Fibroblast of the conjunctiva (primary cell): ENCODE measurements at places on chromosomes 2 and 18.

DNA sequence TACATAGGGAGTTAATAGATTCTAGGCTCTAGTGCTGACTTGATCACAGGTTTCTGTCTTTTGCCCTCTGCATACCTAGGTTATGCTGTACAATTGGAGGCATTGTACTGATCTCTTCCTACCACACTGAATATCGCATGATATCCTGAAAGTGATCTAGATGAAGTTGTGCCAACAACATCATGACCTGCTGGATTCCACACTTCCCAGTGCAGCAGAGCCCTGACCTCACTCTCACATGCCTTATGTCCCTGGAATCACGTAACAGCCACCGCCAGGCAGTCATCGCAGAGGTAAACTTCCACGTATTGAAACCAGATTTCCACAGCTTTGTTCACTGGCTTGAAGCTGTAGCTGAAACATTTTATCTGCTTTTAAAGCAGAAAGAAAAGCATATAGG lies 214.0 kb downstream of the ANKRD30B start:
- DNase-seq: no peak

DNA sequence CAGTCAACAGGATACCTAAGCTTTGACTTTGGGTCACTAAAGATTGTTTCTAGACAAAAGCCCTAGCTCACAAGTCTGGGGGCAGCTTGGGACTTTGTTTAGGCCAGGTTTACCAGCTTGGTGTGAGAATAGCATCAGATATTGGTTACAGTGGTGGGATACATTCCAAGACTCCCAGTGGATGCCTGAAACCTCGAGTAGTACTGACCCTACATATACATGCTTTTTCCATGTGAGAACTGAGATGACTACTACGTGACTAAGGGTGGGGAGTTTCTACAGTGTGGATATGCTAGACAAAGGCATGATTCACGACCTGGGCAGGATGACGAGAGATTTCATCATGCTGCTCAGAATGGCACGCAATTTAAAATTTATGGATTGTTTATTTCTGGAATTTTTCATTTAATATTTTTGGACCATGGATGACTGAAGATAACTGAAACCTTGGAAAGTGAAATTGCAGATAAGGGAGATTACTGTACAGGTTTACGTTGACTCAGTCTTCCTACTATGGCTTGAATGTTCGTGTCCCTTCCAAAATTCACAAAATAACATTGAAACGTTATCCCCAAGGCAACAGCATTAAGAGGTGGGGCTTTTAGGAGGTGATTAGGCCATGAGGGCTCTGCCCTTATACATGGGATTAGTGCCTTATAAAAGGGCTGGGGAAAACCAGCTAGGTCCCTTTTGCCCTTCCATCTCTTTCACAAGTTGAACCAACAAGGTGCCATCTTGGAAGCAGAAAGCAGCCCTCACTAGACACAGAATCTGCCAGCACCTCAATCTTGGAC lies 50.2 kb upstream of the CTAGE1 start:
- peak; percentile 91 for DNase-seq

GRCh38 chr2:5385596-5385995 lies 306.6 kb upstream of the SOX11 start:
- no peak for DNase-seq

DNA sequence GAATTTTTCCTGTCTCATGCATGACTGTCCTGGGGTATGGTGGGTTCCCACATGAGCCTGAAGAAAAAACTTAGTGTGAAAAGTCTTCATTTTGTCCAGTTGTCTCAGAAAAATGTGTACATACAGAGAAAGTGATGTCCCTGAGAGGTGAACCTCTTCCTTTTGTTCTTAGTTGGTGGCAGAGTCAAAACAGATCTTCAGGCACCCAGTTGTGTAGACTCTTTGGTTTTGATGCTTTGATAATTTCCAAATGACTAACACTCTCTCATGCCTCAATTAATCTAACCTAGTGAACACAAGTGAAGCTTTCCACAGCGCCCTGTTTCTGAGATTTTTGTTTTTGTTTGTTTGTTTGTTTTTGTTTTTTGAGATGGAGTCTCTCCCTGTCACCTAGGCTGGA lies 273.5 kb downstream of the PIK3C3 start:
- DNase-seq: no peak

DNA sequence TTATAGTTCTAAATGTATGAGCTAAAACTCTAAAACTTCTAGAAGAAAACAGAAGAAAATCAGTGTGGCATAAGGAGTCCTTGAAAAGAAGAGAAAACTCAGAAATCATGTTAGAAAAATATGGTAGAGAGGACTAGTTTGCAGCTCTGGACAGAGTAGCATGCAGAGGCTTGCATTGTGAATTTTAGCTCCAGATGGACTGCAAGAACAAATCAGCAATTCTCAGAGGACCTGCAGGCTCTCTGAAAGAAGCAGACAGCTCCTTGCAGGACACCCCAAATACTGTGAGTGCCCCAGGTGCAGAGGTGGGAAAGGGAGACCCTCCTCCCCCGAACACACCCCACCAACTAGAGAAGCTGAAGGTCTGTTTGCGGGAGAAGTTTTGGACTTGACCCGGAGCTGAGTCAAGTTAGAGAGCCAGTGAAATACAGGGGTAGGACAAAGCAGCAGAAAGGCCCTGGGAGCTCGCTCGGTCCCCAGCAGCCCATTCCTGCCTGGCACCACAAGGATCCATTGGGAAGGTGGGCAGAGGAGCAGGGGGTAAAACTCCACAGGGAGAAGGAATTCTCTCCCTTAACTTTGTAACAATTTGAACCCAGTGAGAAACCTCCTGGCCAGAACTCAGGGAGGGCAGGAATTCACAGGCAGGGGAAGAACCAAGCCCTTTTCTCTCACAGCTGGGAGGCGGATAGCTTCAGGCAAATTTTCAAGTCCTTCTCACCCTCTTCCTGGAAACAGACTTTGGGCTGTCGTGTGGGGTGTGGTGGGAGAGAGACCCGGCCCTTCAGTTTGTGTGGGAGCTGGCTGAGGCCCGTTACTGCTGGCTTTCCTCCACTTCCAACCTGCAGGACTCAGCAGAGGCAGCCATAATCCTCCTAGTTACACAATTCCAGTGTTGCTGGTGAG lies 216.2 kb upstream of the SLC35G4 start:
- no peak for DNase-seq

GRCh38 chr18:79452190-79452990 lies 56.7 kb downstream of the NFATC1 start:
- DNase-seq: no peak

DNA sequence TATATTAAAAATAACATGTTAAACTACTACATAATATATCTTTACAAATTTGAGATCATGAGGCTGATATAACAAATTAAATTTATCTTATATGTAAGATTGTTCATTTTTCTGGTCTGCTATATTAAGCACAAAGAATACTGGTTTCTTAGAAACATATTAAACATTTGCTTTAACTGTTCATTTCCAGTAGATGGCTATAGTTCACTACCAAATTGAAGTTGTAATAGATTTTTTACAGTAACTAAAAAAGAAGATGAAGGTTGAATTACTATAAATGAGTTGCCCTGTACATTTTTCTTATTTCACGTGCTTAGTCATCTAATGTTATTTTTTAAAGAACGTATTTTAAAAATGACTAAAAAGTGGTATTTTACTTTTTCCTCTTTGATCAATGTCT lies 57.0 kb downstream of the ZNF407 start:
- peak; percentile 20 for DNase-seq

DNA sequence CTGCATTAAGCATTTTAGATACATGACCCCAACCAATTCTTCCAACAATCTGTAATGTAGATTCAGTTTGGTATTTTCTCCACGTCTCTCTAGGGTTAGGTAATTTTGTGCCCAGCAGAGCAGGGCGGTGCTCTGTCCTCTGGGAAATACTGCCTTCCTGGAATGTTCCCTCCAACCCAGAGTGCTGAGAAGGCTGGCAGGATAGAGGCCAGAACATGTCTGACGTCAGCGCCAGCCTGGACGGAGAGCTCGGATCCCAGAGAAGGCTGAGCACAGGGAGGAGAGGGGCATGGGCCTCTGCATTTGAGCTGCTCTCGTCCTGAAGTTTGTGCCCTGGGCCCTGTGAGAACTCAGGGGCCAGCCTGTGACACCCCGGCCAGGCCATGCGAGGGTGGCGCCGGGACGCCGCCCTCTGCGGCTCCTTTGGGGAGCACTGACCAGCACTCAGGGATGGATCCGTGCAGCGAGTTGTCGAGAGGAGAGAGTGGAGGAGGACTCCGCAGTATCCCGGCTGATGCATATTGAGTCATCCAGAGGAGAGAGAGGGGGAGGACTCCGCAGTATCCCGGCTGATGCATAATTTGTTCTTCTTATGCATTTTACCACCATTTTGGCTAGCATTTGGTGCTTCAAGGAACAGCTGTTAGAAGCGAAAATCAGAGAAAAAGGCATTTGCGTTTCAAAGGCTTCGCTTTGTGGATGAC lies 80.0 kb upstream of the PXDN start:
- DNase-seq: no peak

DNA sequence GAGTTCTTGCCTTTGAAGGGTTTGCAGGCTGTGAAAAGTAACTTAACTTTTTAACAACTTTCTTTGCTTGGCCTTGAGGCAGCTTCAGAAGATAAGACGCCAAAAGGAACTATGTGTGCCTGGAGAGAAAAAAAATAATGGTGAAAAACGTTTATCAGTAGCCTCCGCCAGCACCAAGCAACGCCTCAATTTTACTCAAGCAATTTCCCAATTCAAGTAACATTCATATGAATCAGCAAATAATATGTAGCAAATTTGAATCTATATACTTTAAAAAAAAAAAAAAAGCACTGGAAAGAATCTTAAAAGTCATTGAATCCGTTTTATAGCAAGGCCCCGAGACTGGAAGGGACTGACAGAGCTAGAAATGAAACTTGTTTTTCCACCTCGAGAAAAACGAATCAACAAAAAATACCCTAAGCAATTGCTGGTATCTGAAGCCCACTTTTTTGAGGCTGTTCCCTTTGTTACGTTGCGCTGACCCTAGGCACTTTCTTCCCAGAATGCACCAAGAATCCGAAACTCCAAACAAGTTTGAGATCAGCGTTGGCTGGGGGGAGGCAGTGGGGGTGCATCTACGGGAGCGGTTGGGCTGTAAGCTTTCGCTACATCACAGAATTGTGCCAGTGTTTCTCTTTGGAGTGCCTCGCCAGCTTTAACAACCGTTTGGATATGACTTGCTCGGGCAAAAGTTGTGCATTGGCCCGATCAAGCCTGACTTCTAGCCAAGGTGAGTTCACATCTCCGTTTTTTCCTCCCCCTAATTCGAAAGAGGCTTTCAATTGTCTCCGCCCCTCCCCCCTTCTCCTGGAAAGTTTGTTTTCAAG lies 2.7 kb upstream of the TGIF1 start:
- peak; percentile 63 for DNase-seq

DNA sequence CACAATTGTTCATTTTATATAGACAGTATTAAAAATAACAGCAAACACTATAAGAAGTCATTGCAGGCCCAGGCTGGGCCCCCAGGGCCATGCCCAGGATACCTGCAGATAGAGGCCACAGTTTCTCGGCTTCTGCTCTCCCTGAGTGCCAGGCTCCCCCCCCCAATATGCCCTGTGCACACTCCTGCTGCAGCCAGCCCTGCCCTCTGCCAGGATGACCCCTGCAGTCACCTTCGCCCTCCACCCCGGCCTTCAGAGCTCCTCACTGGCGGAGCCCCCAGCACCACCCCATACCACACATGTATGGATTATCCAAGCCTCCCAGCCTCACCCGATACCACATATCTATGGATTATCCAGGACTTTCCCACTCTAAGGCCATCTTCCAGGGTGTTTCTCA lies 104.5 kb downstream of the TPO start:
- no peak for DNase-seq

DNA sequence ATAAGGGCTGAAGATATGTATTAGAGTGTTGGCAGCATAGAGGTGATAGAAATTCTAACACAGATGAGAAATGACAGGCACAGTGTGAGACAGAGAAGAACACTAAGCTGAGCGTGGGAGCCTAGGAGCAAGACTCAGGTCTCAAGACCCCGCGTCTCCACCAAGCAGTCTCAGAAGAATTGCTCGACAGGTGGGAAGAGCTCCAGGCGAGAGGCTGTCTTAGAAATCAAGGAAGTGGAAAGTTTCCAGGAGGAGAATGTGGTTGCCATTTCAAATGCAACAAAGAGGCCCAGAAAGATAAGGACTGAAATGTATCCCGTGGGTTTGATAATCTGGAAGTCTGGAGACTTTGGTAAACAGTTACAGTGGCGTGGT lies 31.5 kb upstream of the CAB39 start:
- no peak for DNase-seq

DNA sequence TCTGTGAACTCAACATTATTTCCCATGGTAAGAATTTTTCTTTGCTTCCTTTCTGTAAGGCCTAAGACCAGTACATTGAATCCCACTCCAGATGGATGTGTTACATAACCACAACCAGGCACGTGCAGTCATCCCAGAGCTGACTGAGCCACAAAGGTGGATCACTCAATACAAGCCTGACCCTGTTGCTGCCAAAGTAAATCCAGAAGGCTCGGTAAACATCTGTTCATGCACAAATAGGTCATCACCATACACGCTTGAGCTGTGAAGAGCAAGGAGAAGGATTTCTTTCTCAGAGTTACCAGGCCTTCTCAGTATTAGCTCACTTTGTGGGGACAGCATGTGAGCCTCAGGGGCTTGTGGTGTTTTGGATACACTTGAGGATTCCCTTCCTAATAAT lies 791.4 kb upstream of the FANCL start:
- no peak for DNase-seq

GRCh38 chr2:229104974-229105387 lies 166.1 kb downstream of the PID1 start:
- DNase-seq: no peak

- DNase-seq: no peak
Measured at GRCh38 chr2:196592911-196593881, 46.3 kb upstream of the CCDC150 start.

GRCh38 chr18:57603871-57604270 lies 17.4 kb upstream of the FECH start:
- no peak for DNase-seq

GRCh38 chr2:81495556-81495955 lies 1191.0 kb upstream of the LRRTM1 start:
- no peak for DNase-seq

DNA sequence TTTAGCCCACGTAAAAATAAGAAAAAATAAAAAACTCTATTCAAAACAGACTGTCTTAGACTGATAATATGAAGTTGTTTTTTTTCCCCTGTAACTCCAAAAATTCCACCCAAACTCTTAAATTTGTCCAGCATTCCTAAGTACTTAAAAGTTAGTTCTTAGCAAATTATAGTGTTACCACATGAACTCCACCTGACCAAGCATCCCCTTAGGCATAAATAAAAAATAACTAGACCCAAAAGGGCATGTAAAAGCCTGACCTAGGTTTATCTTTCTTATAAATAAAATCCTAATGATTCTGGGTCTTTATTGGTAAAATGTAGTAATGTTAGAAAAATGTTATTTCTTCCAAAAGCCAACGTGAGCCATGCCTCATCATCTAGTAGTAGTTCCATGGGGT lies 54.3 kb downstream of the TTC21B start:
- DNase-seq: no peak

DNA sequence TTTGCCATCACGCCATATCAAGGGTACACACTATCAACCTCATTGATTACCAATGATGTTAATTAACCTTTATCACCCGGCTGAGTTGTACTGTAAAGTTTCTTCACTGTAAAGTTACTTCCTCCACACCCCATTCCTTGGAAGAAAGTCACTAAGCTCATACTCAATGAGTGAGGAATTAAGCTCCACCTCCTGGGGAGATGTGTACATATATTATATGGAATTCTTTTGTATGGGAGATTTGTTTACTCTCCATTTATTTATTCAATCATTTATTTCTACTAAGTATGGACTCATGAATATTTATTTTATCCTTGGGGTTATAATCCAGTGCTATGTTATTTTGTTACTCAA lies 56.8 kb downstream of the C2orf74 start:
- no peak for DNase-seq

GRCh38 chr2:69092857-69093256 lies 79.9 kb downstream of the ANTXR1 start:
- DNase-seq: no peak
